ENCODE measurements at places on chromosomes 3 and 15.

GRCh38 chr3:88940296-88940695, 167.1 kb upstream of the EPHA3 start:
- no peaks in the 10 kb centered on the region for H3K4me1 ChIP-seq
- H3K4me3 ChIP-seq: no peak overlapping the region
- H3K36me3 ChIP-seq: no peaks in the 10 kb centered on the region

DNA sequence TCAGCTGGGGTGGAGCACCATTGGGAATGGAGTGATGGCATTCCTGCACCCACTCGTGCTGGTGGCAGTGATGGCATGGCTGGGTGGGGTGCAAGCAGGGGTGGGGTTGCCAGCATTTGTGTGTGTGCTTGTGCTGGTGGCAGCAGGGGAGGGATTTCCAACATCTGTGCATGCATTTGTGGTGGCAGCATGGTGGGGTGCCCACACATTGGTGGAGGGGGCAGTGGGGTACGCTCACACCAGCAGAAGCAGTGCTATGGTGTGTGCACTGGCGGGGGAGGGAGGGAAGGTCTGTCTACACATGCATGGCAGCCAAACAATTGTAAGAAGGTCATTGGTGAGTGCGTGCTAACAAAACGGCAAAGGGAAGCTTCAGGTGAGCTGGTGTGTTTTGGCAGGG, 76.7 kb upstream of the NUDT16 start:
- H3K4me3 ChIP-seq: no peak overlapping the region
- H3K27me3 ChIP-seq: no peaks in the 10 kb centered on the region
- H3K36me3 ChIP-seq: no peaks in the 10 kb centered on the region
- DNase-seq: no peak
- H3K4me1 ChIP-seq: no peaks in the 10 kb centered on the region

DNA sequence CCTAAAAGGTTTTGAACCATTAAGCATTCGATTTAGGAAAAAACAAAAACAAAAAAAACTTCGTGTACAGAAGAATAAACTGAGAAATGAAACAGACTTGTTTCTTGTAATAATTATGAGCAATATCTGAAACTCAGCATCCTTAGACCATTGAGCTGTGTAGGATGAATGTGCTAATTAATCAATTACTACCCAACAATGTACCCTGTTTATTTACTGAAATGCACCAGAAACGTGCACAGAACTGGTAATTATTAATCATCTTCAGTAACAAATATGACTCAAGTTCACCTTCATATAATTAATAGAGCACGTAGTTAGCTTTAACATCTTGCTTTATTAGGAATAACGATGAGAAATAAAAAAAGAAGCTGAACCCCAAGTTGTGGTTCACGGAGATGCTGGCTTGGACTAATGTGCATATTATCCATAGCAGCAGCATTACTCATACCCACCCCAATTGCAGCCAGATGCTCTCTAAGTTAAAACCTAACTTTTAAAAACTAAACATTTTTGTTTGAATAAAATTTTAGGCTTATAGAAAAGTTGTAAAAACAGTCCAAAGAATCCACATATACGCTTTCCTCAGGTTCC, 10.2 kb upstream of the C15orf61 start:
- H3K27ac ChIP-seq: no peak overlapping the region
- H3K4me1 ChIP-seq: no peaks in the 10 kb centered on the region
- no peaks in the 10 kb centered on the region for H3K27me3 ChIP-seq
- DNase-seq: no peak
- H3K4me3 ChIP-seq: no peak overlapping the region
- peaks cover 2% of the 10 kb centered on the region for H3K36me3 ChIP-seq

DNA sequence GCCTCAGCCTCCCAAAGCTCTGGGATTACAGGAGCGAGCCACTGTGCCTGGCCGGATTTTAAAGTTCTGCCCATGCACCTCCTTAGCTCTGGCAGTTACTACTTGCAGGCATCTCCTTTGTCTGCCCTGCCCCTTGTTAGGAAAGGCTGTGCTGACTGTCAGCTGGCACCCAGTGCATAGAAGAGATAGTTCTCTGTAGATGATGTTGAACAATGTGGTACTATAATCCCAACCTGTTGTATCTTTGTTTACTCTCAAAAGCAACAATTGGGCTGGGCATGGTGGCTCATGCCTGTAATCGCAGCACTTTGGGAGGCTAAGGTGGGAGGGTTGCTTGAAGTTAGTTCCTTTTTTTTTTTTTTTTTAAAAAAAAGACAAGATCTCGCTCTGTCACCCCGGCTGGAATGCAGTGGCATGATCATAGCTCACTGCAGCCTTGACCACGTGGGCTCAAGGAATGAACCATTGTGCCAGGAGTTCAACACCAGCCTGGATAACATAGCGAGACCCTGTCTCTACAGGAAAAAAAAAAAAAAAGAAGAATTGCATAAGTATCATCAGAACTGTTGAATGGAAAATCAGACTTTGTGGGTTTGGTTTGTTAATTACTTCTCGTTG, 30.6 kb downstream of the FLNB start:
- H3K27ac ChIP-seq: peak overlapping the region; percentile 93
- peaks cover 99% of the 10 kb centered on the region for H3K4me1 ChIP-seq
- DNase-seq: no peak
- no peaks in the 10 kb centered on the region for H3K36me3 ChIP-seq

- no peak for DNase-seq
- no peaks in the 10 kb centered on the region for H3K36me3 ChIP-seq
- no peaks in the 10 kb centered on the region for H3K4me1 ChIP-seq
These were observed 86.4 kb downstream of the SYNPR start for GRCh38 chr3:63364495-63364894.

DNA sequence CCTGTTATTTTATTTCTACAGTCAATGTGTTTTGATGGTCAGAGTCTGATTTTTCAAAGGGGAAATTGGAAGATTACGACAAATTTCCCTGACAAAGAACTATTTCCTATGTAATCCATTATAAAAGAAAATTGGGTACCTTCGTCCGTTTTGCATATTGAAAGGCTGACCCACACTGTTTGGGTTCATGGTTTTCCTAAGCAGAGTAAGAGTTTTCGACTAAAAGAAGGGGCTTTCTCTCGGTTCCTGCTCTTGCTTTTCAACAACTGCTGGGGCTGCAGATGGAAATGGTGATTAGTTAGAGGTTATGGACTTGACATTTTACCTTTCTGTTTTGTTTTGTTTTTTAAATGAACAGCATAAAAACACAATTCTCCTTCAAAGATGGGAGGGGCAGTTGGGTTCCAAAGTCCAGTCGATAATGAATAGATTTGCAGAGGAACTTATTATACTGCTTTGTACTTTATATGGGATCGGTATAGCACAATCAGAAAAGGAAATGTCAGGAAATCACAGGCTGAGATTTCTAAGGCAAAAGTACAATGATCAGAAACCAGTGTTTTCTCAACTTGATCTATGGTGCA, 978 bp downstream of the KCNMB2 start:
- H3K36me3 ChIP-seq: no peaks in the 10 kb centered on the region
- peaks cover 7% of the 10 kb centered on the region for H3K27me3 ChIP-seq
- H3K27ac ChIP-seq: no peak overlapping the region
- no peak for DNase-seq

DNA sequence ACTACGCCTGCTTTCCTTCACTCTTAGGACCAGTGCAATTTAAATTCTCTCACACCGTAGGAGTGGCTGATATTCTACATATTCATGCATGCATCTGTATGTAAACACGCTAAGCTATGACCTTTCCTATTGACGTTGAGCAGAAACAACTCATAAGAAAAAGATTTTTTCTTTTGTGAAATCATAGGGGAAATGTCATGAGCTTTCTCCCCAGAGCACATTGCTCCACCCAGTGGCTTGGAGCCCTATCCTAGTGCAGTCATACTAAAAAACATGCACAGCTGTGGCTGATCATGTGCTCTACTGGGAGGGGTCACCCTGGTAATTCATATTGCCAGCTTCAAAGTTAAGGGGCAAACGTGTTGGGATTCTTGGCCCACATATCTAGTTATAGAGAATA, 1.8 kb upstream of the MESD start:
- no peak overlapping the region for H3K4me3 ChIP-seq
- peaks cover 8% of the 10 kb centered on the region for H3K36me3 ChIP-seq
- DNase-seq: peak; percentile 18
- H3K4me1 ChIP-seq: peaks cover 41% of the 10 kb centered on the region

- H3K36me3 ChIP-seq: no peaks in the 10 kb centered on the region
- no peaks in the 10 kb centered on the region for H3K27me3 ChIP-seq
- H3K4me3 ChIP-seq: no peak overlapping the region
- no peak overlapping the region for H3K27ac ChIP-seq
These were observed 57.7 kb downstream of the GATM start for GRCh38 chr15:45320581-45321205.

DNA sequence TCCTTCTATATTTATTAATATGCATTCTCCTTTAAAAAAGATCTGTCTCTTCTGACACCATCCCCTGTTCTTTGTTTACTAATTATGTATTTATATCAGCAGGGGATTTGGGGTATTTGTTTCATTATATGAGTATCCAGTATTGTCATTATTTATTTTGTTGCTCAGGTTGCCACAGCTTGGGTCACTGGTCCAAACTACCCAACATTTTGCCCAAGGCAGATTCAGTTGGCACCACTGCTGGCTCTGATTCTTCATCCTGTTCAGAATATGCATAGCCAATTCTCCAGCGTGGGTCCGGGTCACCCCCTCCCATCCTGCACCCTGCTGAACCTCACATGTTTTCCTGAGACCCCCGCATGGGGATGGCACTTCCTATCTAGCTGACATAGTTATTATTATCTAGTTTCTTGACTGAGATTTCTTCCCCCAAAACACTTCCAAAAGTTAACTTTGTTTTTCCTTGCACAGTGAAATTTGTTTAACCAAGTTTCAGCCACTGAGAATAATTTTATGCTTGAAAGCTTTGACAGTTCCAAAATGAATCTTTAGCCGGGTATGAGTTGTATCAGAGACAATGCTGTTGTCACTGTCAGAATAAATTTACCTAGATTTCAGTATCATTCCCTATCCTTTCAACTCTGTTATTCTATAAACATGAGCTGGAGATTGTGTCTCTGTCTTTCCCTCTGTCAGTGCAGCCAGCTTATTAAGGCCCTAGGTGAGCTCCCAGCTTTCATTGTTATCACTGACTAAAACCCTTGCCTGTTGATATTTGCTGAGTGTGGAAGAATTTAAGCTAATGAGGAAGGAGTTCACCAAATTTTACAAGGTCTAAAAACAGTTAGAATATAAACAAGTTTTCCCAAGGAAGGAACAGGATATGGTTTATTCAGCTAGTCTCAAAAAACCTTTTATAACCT, 70.3 kb downstream of the TGFBR2 start:
- H3K4me1 ChIP-seq: no peaks in the 10 kb centered on the region
- no peak overlapping the region for H3K4me3 ChIP-seq
- no peak overlapping the region for H3K27ac ChIP-seq
- H3K36me3 ChIP-seq: peaks cover 81% of the 10 kb centered on the region

GRCh38 chr3:52446042-52446441, 1.1 kb upstream of the SEMA3G start:
- no peaks in the 10 kb centered on the region for H3K27me3 ChIP-seq
- H3K36me3 ChIP-seq: no peaks in the 10 kb centered on the region
- H3K4me1 ChIP-seq: 0 out of 2 replicates have a peak, but pooled peaks cover 4% of the 10 kb centered on the region
- no peak overlapping the region for H3K27ac ChIP-seq
- no peak overlapping the region for H3K4me3 ChIP-seq

DNA sequence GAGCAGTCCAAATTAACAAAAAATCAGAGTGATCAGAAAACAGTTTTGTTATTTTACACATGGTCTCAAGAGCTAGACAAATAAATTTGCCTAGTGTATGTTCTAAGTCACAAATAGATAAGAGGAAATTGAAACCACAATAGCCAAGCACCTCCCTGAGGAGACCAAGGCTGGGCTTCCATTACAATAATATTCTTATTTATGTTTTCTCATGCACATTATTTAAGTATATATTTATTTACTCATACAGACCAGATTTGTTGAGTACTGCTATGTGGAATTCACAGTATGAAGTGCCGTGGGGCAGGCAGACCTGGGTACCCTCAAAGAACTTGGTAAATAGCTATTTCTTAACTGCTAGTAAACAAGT, 242.3 kb upstream of the ICE2 start:
- H3K27me3 ChIP-seq: peaks cover 5% of the 10 kb centered on the region
- no peaks in the 10 kb centered on the region for H3K36me3 ChIP-seq
- H3K4me1 ChIP-seq: no peaks in the 10 kb centered on the region
- H3K27ac ChIP-seq: no peak overlapping the region
- DNase-seq: no peak

- H3K27ac ChIP-seq: no peak overlapping the region
- H3K4me3 ChIP-seq: no peak overlapping the region
- H3K27me3 ChIP-seq: no peaks in the 10 kb centered on the region
These were observed 202.0 kb downstream of the GHSR start for GRCh38 chr3:172246107-172246844.

- no peak overlapping the region for H3K27ac ChIP-seq
- H3K4me3 ChIP-seq: no peak overlapping the region
- H3K27me3 ChIP-seq: no peaks in the 10 kb centered on the region
These were observed 173.8 kb downstream of the RPLP1 start for GRCh38 chr15:69626095-69627066.

- peaks cover 54% of the 10 kb centered on the region for H3K36me3 ChIP-seq
- H3K4me3 ChIP-seq: no peak overlapping the region
- H3K27me3 ChIP-seq: no peaks in the 10 kb centered on the region
- no peak overlapping the region for H3K27ac ChIP-seq
These were observed 25.6 kb downstream of the LYSMD4 start for GRCh38 chr15:99707473-99708270.

- no peak for DNase-seq
- no peak overlapping the region for H3K27ac ChIP-seq
- no peaks in the 10 kb centered on the region for H3K27me3 ChIP-seq
- no peaks in the 10 kb centered on the region for H3K4me1 ChIP-seq
These were observed 313.4 kb upstream of the NECTIN3 start for GRCh38 chr3:110758208-110758607.
